ENCODE measurements at places on chromosomes 16 and 17.
A peak's percentile ranks its signal among the peaks of the same experiment; 100 is the strongest.

GRCh38 chr17:30788918-30789317, 35.6 kb downstream of the CRLF3 start:
- no peak overlapping the region for H3K27ac ChIP-seq
- no peaks in the 10 kb centered on the region for H3K27me3 ChIP-seq
- H3K4me3 ChIP-seq: no peak overlapping the region
- H3K4me1 ChIP-seq: no peaks in the 10 kb centered on the region
- H3K36me3 ChIP-seq: peaks cover 4% of the 10 kb centered on the region

GRCh38 chr17:55859301-55859795, 108.5 kb downstream of the PCTP start:
- DNase-seq: no peak
- H3K27me3 ChIP-seq: no peaks in the 10 kb centered on the region
- H3K27ac ChIP-seq: no peak overlapping the region
- no peaks in the 10 kb centered on the region for H3K36me3 ChIP-seq

DNA sequence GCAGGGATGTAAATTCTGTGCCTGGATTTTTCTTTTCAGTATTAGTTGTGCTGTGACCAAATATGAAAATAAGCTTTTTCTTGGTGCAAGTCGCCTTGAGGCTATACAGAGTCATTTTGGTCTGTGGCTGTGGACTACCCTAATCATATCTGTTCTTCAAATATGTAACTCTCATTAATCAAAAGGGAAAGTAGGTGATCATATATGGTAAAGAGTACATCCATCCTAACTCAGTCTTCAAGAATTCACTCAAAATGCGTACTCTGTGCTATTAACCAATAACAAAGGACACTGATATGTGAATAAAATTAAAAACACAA, 2.6 kb downstream of the CPD start:
- peaks cover 21% of the 10 kb centered on the region for H3K4me1 ChIP-seq
- DNase-seq: no peak
- H3K4me3 ChIP-seq: peak overlapping the region; percentile 87
- H3K36me3 ChIP-seq: no peaks in the 10 kb centered on the region
- H3K27me3 ChIP-seq: no peaks in the 10 kb centered on the region
- H3K27ac ChIP-seq: no peak overlapping the region

- DNase-seq: no peak
- no peak overlapping the region for H3K27ac ChIP-seq
- no peak overlapping the region for H3K4me3 ChIP-seq
- peaks cover 2% of the 10 kb centered on the region for H3K4me1 ChIP-seq
- H3K36me3 ChIP-seq: peaks cover 93% of the 10 kb centered on the region
- no peaks in the 10 kb centered on the region for H3K27me3 ChIP-seq
These were observed 15.9 kb downstream of the POLR3E start for GRCh38 chr16:22312897-22313781.

DNA sequence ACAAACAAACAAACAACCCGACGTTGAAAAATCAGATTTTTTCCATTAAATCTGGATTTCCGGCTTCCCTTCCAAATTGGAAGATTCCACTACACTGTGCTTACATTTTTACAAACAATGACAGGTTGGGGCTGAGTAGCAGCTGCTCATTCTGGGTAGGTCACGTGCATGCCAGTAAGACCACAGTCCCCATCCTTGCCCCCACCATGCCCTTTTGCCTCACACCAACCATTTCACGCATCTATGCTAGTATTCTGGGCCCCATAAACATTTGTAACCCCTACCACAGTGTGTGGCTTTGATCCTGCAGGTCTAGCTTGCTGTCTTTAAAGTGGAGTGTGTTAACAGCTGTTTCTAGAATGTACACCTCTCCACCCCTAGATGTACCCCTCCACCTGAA, 366.1 kb downstream of the XYLT1 start:
- H3K4me1 ChIP-seq: no peaks in the 10 kb centered on the region
- DNase-seq: no peak

GRCh38 chr17:40111221-40112128, 10.3 kb upstream of the MSL1 start:
- H3K4me3 ChIP-seq: peak overlapping the region; percentile 43
- H3K27ac ChIP-seq: peak overlapping the region; percentile 93
- peak; percentile 94 for DNase-seq
- no peaks in the 10 kb centered on the region for H3K27me3 ChIP-seq
- peaks cover 66% of the 10 kb centered on the region for H3K4me1 ChIP-seq

DNA sequence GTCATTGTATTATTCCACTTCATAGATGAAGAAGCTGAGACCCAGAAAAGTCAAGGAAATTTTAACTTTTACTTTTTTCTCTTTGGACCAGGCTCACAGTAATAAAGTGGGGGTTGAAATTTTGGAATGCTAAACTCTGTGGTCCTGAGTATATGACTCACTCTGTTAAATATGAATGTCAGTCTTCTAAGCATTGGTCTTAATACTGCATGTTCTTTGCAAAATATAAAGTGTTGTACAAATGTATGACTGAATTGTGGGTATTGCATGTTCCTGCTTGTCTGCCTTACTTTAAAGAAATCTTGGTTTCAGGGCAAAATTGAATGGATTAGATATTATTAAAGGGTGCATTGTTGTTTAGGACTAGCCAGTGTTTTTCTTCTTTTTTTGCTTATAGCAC, 950.8 kb upstream of the GOT2 start:
- H3K27ac ChIP-seq: no peak overlapping the region
- no peaks in the 10 kb centered on the region for H3K4me1 ChIP-seq
- no peak overlapping the region for H3K4me3 ChIP-seq
- no peak for DNase-seq

DNA sequence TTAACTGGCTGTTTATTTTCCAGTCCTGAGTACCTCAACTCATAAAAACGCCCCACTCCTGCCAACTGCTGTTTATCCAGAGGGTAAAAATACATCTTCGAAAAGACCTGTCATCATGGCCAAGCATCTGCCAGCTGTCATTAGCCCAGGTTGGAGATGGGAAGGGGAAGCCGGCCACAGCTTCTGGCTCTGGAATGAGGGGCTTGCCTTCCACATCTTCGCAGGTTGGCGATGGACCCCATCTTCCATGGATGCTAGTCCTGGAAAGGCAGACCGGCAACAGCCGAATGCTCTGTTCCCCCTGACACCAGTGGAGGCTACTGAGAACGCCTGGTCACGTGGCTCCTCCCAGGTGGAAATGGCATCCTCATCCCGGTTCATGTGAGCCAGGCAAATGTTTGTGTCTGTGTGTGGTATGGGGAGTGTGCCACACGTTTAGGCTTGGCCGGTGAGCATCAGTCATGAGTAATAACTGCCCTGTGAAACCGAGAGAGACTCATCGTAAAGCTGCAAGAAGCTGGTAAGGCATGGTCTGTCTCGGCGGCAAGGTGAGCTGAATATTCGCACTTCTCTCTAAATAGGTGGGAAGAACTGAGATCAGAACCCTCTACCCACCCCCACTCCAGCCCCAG, 420 bp upstream of the KRTAP17-1 start:
- H3K27ac ChIP-seq: no peak overlapping the region
- no peaks in the 10 kb centered on the region for H3K36me3 ChIP-seq
- no peak overlapping the region for H3K4me3 ChIP-seq

GRCh38 chr17:79966681-79967080, 69.0 kb downstream of the TBC1D16 start:
- no peaks in the 10 kb centered on the region for H3K27me3 ChIP-seq
- no peak overlapping the region for H3K27ac ChIP-seq
- no peak overlapping the region for H3K4me3 ChIP-seq
- no peaks in the 10 kb centered on the region for H3K4me1 ChIP-seq

DNA sequence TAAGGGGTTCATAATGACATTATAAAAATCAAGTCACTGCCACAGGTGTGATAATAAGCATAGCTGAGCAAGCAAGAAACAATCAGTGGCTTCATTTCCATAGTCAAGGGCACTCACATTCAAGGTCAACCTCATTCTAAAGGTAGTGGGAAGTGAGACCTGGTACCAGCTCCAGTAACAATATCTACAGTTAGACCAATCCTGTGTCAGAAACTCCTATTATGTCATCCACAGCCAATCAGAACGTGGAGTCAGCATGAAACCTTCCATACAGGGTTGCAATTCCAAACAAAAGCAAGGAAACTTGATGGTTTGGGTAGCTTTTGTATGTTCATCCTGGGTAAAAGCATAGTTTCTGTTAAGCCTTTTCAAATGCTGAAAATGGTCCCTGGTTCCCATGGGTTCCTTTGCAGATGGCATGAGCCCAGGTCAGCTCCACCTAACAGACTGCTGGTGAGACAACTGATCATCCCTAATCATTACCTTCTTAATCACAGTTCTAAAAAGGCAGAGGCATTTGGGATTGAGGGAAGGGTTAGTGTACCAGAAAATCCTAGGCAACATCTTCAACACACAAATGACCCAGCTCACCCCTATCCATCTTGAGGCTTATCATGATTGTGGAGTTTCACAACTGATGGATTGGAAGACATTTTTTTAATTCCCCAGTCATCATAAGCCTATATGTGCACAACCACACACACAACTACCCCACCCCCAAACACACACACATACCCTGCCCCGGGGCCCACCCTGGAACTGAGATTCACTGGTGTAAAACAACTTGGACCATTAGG, 30.4 kb downstream of the TEX2 start:
- H3K4me3 ChIP-seq: no peak overlapping the region
- no peak for DNase-seq
- H3K27ac ChIP-seq: no peak overlapping the region
- H3K36me3 ChIP-seq: no peaks in the 10 kb centered on the region
- peaks cover 51% of the 10 kb centered on the region for H3K4me1 ChIP-seq

GRCh38 chr17:28443901-28444638, 29.4 kb upstream of the SLC13A2 start:
- H3K36me3 ChIP-seq: no peaks in the 10 kb centered on the region
- H3K27ac ChIP-seq: no peak overlapping the region
- peaks cover 4% of the 10 kb centered on the region for H3K27me3 ChIP-seq

Data from heart left ventricle (tissue), 16 donors.